AG20443 (cell line): ENCODE measurements at places on chromosomes 4 and X.
A peak's percentile ranks its signal among the peaks of the same experiment; 100 is the strongest.

- no peak for DNase-seq
These were observed 23.2 kb downstream of the PSAPL1 start for GRCh38 chr4:7411491-7411890.

DNA sequence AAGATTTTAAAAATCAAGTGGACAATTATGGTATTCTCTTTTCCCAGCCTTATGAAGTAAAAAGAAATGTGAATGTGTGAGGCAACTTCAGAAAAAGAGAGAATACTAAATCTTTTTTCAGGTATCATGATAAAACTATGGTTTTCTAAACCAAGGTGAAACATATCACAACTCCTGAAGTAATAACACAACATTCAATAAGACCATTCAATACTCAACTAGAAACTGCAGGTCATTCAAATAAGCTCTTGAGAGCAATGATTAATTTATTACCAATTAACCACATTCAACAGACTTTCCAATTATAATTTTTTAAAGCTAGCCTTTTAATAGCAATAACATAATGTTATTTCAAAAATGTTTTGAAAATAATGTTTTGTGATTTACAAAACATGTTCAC lies 35.8 kb downstream of the SLC10A7 start:
- no peak for DNase-seq

- DNase-seq = no peak
These were observed 148.0 kb upstream of the SLC7A11 start for GRCh38 chr4:138389976-138390685.

GRCh38 chr4:83962492-83962891 lies 426.6 kb downstream of the GPAT3 start:
- DNase-seq = no peak

DNA sequence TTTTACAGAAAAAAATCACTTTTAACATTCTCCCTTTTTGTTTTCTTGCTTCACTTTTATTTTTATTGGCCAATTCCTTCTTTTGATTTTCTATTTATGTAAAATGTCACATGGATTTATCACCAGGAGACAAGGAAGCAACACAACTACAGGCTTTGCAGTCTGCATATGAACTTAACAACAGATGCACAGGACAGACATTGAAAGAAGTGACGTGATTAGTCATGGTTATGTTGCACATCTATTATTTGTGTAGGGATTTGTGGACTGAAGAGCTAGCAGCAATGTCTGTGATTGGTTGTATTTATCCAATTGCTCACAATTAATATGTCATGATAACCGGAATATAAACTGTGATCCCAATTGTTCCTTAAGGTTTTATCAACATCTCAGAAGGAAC lies 147.8 kb upstream of the KLF3 start:
- DNase-seq = no peak

GRCh38 chrX:18810416-18810815 lies 103.0 kb downstream of the PPEF1 start:
- DNase-seq = no peak

GRCh38 chr4:13833171-13833804 lies 205.8 kb upstream of the BOD1L1 start:
- no peak for DNase-seq

- no peak for DNase-seq
These were observed 69.0 kb downstream of the MAP9 start for GRCh38 chr4:155307731-155308277.

DNA sequence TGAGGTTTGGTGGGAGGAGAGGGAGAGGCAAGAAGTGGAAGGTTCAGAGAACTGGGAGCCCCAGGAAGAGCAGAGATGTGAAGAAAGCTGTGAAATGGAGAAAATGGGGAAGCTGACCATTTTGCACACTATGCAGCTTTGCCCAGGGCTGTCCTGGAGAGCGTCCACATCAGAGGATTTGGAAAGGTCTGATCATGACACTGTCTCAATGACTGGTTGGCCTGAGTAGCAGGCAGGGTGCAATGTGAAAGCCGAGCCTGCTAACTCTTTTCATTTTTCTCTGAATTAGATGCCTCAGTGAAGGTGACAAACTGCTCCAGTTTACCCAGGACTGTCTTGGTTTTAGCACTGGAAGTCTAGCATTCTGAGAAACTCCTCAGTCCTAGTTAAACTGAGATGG lies 330.1 kb upstream of the RPS6KA3 start:
- DNase-seq = peak; percentile 10

- DNase-seq = no peak
These were observed 33.9 kb downstream of the ANK2 start for GRCh38 chr4:113083346-113083745.

DNA sequence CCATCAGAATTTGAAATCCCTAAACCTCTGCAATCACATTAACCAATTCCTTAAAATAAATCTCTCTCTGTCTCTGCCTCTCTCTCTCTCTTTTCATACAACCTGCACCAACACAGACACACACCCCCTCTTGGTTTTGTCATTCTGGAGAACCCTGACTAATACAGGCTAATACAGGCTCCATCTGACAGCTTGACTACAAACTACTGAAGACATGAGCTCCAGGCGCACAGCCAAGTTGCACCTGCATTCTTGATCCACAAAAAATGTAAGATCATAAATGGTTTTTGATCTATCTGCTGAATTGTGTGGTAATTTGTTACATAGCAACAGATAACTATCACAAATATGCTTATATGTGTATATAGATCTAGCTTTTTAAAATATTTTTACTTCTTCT lies 2414.2 kb downstream of the PCDH7 start:
- DNase-seq = no peak

- no peak for DNase-seq
These were observed 387.7 kb downstream of the FAT4 start for GRCh38 chr4:125702406-125702805.

GRCh38 chr4:82138374-82138773 lies 235.4 kb downstream of the HNRNPD start:
- DNase-seq = no peak

- peak; percentile 24 for DNase-seq
These were observed 79.6 kb downstream of the SMIM20 start for GRCh38 chr4:25993395-25994185.

DNA sequence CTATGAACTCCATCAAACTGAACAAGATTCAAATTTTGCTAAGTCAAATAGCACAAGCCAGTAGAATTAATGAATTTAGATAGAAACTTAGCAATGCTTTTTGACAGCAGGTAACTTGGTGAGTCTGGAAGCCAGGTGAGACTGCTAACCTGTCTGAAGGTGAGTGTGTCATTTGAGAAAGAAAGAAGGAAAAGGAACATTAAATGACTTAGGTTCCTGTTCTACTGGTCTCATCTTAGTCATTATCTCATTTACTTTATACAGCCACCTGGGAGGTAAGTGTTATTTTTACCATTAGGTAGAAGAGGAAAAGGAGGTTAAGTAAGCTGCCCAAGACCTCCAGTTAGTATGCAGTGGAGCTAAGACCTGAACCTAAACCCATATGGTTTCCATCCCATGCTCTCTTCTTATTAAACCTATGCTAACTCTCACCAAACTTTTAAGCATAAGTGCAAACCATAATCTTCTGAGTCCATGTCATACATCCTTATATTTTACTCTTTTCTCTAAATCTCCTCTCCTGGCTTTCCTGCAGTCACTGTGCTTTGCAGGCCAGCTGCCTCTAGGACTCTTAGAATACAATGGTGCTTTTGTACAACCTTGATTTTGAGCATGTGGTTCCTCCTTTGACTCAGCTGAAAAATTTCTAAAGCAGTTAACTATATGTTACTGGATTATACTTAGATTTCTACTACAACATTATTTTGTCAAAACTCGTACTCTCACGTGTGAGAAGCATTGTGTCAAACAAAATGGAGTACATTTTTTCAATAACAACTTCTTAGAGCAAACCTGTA lies 68.5 kb downstream of the ATP10D start:
- no peak for DNase-seq

DNA sequence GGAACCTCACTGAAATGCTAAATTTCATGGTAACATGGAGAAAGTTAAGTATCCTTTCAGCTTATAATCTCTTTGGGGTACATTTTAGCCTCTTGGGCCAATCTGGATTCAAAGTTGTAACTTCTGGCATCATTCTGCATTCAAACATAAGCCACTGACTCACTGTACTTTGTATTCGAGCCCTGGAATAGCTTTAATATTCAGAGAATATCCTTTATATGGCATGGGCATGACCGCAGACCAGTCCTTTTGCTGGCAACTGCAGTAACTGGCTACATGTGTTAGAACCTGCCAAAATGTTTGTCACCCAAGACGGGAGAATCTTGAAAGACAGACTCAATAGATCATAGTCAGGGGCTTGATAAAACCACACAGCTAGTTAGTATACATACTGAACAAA lies 3.3 kb downstream of the GASK1B start:
- DNase-seq = no peak

DNA sequence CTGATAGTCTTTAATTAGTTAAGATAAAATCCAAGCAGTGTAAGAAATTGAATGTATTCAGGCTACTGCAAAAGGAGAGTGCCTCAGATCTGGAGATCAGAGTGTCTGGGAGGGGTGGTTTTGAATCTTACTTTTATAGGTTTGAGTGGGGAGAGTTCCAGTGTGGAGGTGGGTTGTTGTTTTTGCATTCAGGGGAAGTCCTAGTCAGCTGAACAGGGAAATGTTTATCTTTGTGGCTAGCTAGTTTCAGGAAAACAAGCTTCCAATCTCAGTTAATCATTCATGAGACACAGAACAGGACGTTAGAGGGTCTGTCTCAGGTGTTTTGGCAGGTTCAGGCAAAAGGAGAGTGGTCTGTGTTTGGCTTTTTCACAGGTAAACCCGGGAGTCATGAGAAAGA lies 26.0 kb downstream of the ZNF81 start:
- no peak for DNase-seq

DNA sequence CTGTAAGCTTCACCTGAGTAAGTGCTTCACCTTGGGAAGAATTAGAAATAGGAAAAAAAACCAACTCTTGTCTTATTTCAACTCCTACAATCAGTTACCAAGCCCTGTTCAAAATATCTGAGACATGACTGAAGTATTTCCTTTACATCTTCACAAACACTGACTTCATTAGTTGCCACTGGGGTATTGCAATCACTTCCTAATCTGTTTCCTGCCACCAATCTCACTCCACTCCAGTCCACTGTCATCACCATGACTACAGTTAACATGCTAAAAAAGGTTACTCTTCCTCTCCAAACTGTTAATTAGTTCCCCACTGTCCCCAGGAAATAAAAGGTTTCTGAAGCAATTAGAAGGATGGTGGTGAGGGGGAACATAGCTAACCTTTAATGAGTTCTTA lies 3.3 kb upstream of the SUPT20HL1 start:
- DNase-seq = peak; percentile 11

DNA sequence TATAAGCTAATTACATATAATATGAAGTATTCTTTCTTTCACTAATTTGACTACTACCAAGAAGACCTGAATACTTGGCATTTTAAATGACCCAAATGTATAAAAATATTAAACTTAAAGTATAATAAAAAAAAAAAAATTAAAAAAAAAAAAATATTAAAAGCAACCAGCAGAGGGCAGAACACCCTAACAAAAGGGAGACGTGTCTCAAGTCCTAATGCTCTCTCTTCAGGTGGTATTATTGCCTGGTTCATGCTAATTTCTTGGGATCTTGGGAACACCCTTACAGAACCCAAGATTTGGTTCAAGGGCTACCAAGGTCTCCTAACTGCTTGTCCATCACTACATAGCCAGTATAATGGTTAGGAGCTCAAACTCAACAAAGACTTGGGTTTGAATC lies 754.8 kb downstream of the RAB28 start:
- DNase-seq = peak; percentile 48

GRCh38 chr4:84378356-84378755 lies 120.7 kb downstream of the NKX6-1 start:
- DNase-seq = no peak

DNA sequence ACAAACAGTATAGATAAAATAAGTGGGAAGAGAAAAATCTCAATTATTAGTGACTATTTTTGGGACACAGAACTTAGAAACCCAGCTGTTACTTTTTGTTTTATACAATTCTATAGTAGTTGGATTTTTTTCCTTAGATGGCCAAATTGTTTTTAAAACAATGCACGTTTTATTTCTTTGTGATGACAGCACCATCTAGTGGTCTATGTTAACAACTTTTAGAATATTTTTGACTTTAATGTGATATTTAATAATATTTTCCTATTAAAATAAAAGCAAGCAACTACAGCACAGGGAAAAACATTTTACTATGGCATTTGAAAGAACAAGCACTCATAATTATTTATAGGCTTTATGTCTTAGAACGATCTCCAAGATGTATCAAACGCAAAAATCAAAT lies 5.6 kb upstream of the SMIM31 start:
- DNase-seq = peak; percentile 28

- no peak for DNase-seq
These were observed 67.2 kb upstream of the ETNPPL start for GRCh38 chr4:108829966-108830492.

- DNase-seq = no peak
These were observed 217.9 kb upstream of the MAB21L2 start for GRCh38 chr4:150363721-150364688.

DNA sequence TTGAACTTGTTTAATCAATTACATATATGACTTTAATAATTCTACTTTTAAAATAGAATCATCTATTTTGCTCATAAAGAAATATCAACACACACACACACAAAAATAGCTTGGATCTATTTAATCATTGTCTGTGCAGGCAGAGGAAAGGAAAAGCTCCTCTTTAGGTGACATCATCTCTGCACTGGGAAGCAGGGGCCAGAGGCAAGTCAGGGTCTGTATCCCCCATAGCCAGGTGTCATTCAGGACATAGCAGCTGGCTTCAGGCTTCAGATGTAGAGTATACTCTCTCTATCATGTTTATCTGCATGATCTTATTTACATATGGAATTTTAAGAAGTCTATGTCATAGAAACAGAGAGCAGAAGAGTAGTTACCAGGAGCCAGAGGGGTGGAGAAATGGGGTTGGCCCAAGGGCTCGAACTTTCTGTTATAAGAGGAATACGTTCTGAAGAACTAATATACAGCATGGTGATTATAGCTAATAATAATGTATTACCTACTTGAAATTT lies 110.4 kb upstream of the LDB2 start:
- no peak for DNase-seq

DNA sequence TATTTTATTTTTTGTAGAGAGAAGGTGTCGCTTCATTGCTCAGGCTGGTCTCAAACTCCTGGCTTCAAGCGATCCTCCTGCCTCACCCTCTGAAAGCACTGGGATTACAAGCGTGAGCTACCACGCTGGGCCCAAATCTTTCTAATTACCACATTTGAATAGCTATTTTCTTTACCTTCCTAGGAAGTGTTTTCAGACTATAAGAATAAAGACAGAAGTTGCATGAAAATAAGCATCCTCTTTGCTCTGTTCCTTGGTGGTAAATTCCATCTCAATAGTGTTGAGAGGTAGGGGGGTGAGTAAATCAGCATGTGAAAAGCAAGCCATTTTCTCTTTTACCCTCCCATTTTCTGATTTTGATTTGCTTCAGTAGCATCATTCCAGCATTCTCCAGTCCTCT lies 122.4 kb downstream of the LARP7 start:
- DNase-seq = no peak

DNA sequence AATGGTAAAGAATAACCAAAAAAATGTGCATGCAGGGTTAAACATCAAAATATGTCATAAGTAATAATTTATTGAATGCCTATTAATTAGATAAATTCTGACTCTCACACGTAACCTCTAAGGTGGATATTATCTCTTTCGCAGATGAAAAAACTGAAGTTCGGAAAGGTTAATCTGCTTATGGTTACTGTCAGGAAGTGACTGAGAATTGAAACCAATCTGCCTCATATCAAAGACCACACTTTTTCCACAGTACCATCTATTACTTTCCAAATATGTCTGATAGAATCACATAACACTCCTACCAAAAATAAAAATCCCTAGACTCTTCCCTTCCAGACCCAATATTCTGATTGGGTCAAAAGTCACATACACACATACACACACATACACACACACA lies 6.2 kb downstream of the CHIC2 start:
- no peak for DNase-seq
